ENCODE measurements at places on chromosomes 2 and 18. TPM values are rescaled to one million over a fixed set of nuclear protein-coding genes. Genes with fewer than 3 reads are reported as not detected.

The RNMT gene
- total RNA-seq: 48.8 TPM

The ANKRD62 gene
- total RNA-seq: 0.20 TPM

The RAB6C gene
- total RNA-seq: not detected

The FBXO36 gene
- 3.6 TPM for total RNA-seq

The GNLY gene
- total RNA-seq: not detected

The FEV gene
- total RNA-seq: not detected

The PUM2 gene
- total RNA-seq: 99.3 TPM

The DNER gene
- total RNA-seq: 0.28 TPM

The SH3BP4 gene
- 135 TPM for total RNA-seq

The G6PC2 gene
- not detected for total RNA-seq

The LAMA1 gene
- not detected for total RNA-seq

The CCDC68 gene
- total RNA-seq: 2.9 TPM

The AGAP1 gene
- 91.4 TPM for total RNA-seq

The DSG2 gene
- 66.0 TPM for total RNA-seq

The CASP10 gene
- 16.9 TPM for total RNA-seq

The ATOH8 gene
- 0.25 TPM for total RNA-seq

The C2orf72 gene
- not detected for total RNA-seq

The ASB18 gene
- not detected for total RNA-seq

The UGT1A8 gene
- 0.17 TPM for total RNA-seq

The REG1B gene
- not detected for total RNA-seq

The CYP27C1 gene
- total RNA-seq: 0.94 TPM

The ARHGEF33 gene
- 1.4 TPM for total RNA-seq

The GKN1 gene
- total RNA-seq: not detected

The CPLX4 gene
- not detected for total RNA-seq

The GATA6 gene
- total RNA-seq: 12.3 TPM

The ZNF514 gene
- 21.7 TPM for total RNA-seq

The INHA gene
- 9.1 TPM for total RNA-seq

The LCT gene
- not detected for total RNA-seq

The ERBB4 gene
- not detected for total RNA-seq

The LIMS3 gene
- 1.4 TPM for total RNA-seq

The DNAH7 gene
- total RNA-seq: 3.8 TPM

The SEPTIN2 gene
- 431 TPM for total RNA-seq

The FIGN gene
- 3.1 TPM for total RNA-seq

The COX7A2L gene
- total RNA-seq: 141 TPM

The SLC16A14 gene
- total RNA-seq: 0.57 TPM
